Occipital lobe (tissue), 3 donors: ENCODE measurements at places on chromosomes 4 and X.

DNA sequence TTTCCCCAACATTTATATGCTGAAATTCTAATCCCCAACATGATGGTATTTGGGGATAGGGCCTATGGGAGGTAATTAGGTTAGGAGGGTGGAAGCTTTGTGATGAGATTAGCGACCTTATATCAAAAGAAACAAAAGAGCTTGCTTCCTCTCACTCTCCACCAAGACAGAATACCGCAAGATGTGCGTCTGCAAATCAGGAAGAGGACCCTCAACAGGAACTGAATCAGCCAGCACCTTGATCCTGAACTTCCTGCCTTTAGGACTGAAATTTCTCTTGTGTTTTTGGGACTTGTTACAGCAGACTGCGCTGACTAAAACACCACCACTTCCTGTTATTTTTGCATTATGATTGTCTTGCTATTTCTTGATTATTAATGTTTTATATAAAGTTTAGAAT, 1889.4 kb downstream of the C4orf33 start:
- no peak for DNase-seq

- DNase-seq: no peak
Observed at GRCh38 chr4:153448003-153448731, 18.0 kb upstream of the TMEM131L start.

- no peak for DNase-seq
Observed at GRCh38 chr4:109648266-109648996, 54.8 kb downstream of the CASP6 start.

- no peak for DNase-seq
Observed at GRCh38 chr4:54840992-54841768, 183.4 kb downstream of the KIT start.

GRCh38 chr4:29423836-29424721, 1296.1 kb upstream of the PCDH7 start:
- no peak for DNase-seq

DNA sequence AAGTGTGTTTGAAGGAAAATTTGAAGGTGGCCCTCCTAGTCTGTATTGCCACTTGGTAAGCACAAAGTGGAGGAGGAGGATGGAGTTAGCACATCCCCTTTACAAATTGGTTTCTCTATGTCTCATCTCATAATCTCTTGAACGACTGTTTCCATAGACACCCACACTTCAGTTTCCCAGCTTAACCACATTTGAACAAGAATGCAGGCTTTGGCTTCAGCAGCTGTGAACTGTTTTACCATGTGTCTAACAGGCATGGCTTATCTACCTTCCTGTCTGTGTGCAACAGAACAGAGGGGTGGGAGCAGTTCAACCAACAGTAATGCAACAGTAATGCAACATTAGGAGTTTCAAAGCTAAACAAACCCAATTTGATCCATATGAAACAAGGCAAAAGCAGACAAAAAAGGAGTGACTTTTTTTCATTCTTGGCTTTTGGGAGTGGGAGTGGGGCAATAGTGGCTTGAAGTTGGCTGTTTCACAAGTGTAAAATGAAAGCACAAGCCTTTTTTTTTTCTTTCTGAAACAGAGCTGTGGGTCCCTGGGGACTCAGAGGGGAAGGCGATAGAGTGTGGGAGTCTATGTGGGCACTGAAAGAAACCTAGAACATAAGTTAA, 108.0 kb downstream of the ITM2A start:
- peak; percentile 0 for DNase-seq

GRCh38 chrX:54926978-54927377, 6.4 kb downstream of the TRO start:
- DNase-seq: no peak
